Endothelial cell (in vitro differentiated cells): ENCODE measurements at places on chromosomes 3 and 15.

- no peak for DNase-seq
These were observed 108.1 kb downstream of the PDZRN3 start for GRCh38 chr3:73516631-73517030.

DNA sequence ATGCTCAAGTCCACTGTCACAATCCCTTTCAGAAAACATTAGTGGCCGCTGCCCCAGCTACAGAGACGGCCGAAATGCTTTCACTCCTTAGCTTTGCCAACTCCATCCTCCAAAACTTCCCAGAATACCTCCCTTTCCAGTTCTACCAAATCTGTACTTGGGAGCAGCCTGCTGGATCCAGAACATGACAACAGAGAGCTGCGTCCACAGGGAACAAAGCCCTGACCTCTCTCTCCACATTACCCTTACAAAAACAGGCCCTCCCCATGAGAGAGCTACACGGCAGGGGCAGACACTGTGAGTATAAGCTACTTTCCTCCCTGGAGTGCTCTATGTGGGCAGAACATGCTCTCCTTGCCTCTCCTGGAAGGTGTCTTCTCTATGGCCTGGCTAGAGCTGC, 6.3 kb downstream of the RBM15B start:
- DNase-seq, result no peak

DNA sequence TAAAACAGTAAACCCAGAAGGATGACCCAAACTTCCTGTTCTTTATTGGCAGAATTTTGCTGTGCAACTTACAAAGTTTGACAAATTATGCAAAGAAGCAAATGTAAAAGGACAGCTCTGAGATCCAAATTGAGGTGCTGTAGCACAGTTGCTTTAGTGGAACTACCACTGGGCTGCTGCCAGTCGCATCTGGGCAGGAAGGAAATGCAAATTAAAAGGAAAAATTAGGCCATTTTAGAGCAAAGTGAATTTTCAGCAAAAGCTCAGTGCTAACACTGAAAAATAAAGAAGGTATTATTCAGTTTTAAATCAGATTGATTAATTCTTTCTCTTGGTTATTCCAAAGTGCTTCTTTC, 104.5 kb downstream of the ZMAT3 start:
- DNase-seq, result no peak

DNA sequence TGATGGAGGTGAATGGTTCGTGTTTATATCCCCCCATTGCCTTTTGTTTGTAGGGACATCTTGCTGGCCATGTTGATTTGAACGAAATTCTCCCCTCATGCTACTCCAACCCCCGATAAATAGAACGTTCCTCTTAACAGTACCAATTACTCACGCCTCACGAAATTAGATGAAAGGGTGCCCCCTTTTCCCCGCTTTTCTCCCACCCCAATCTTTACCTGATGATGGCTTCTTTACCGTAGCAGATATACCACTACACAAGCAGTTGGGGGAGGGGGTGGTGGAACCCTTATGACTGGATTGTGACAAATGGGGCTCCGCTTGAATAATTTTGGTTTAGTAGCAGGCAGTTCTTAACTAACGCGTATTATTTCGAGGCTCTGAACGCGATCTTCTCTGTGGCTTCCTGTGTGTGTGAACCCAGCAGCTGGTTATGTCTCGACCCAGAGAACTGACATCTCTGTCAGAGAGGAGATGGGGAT, 1.1 kb downstream of the PIAS1 start:
- DNase-seq, result peak; percentile 19

- DNase-seq, result no peak
These were observed 55.0 kb downstream of the RHCG start for GRCh38 chr15:89441295-89441812.

DNA sequence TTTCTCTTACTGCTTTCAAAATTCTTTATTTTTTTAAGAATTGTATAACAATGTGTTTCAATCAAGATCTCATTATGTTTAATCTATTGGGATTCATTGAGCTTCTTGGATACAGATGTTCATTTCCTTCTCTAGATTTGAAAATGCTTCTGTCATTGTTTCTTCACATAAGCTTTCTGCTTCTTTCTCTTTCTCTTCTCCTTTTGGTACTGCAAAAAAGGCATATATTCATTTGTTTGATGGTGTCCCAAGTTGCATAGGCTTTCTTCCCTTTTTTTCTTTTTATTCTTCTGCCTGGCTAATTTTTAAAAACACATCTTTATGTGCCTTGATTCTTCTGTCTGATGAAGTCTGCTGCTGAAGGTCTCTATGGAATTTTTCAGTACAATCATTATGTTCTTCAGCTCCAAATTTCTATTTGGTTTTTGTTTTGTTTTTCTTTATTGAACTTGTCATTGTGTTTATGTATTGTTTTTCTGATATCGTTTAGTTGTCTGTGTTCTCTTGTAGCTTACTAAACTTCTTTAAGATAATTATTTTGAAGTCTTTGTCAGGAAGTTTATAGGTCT, 88.9 kb downstream of the DTWD1 start:
- no peak for DNase-seq

GRCh38 chr3:16359331-16359730, 94.3 kb downstream of the OXNAD1 start:
- DNase-seq, result no peak

- no peak for DNase-seq
These were observed 7.8 kb downstream of the THBS1 start for GRCh38 chr15:39588531-39589192.

GRCh38 chr15:68177742-68178141, 27.4 kb downstream of the CALML4 start:
- DNase-seq, result no peak

- no peak for DNase-seq
These were observed 13.0 kb downstream of the ST3GAL6 start for GRCh38 chr3:98776140-98776493.

DNA sequence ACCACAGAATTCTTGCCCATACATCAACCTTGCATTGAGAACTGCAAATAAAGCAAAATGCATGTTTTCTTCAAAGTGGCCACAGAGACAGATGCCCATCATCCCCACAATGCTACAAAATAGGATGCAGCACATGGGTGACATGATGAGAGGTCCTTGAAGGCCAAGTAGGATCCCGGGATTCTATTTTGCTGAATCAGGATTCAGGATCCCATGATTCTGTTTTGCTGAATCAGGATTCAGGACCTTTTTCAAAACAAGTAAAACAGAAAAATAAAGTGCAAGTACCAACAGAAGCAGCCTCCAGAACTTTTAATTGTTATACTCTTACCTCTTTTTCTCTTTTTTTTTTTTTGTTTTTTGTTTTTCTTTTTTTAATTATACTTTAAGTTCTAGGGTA, 242.1 kb upstream of the NR2E3 start:
- DNase-seq, result no peak

- no peak for DNase-seq
These were observed 119.3 kb upstream of the CHD2 start for GRCh38 chr15:92780843-92781242.

DNA sequence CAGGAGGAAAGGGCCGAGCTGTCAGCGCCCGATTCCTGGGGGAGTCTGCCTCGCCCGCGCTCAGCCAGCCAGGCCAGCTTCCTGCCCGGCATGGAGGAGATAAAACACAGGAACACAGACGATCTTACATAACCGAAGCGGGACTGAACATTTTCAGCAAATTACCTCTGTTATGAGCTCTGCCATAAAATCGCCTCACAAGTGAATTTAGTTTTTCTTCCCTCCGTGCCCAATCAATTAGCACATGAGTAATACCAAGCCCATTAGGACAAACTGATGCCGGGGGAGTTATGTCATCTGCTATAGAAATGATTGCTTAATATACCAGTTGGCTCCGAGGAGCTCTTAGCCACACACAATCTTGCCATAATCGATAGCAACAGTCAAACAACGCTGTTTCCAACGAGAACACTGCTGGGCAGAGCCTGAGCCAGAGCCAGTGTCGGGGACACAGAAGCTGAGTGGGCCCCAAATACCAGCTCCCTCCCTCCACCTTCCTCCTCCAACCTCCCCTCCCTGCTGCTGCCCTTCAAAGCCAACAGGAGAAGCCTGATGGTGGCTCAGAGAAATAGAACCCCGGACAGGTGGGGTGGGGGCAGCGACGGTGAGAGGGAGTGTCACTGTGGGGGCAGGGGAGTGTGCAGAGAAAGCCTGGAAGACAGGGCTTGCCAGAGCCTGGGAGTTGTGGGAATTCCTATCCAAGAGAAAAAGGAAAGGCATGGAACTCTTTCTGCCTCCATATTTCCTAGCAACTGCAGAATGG, 279.4 kb upstream of the TLE3 start:
- DNase-seq, result peak; percentile 61

GRCh38 chr3:76300746-76301145, 515.4 kb upstream of the ZNF717 start:
- DNase-seq, result no peak

DNA sequence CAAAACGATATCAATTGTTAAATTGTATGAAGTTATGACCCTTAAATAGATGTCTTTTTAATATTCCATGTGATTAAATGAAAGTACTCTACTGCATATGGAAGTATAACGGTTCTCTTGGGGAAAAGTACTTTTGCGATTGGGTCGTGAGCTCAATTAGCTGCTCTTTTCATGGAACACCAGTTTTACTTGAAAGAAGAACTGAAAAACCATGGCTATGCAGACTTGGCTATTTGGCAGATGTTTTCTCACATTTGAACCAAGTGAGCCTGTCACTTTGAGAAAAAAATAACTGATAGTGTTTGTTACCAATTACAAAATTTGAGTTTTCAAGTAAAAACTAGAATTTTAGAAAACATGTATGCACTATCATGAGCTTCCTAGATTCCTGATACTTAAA, 5.9 kb upstream of the INAFM2 start:
- no peak for DNase-seq

GRCh38 chr3:73572368-73572767, 52.4 kb downstream of the PDZRN3 start:
- no peak for DNase-seq

GRCh38 chr3:71512544-71512943, 71.0 kb downstream of the FOXP1 start:
- DNase-seq, result no peak

DNA sequence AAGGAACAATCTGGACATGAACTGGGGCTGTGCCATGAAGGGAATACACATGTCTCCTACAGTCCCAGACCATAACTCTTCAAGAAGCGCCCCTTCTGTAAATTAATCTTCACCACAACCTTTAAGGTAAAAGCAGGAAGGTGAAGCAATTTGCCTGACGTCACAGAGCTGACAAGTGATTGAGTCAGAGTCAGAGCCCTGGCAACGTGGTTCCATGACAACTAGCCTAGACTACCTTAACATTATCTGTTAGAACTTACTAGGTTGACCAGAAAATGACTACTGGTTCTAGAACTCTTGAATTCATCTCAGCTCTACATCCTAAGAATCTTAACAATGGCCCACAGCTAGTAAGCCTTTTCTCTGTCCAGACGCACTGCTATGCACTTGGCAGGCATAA, 124.6 kb downstream of the NTRK3 start:
- no peak for DNase-seq

- DNase-seq, result no peak
These were observed 773 bp upstream of the DISP2 start for GRCh38 chr15:40357246-40357645.

GRCh38 chr15:56236197-56236596, 7.5 kb downstream of the RFX7 start:
- DNase-seq, result no peak

DNA sequence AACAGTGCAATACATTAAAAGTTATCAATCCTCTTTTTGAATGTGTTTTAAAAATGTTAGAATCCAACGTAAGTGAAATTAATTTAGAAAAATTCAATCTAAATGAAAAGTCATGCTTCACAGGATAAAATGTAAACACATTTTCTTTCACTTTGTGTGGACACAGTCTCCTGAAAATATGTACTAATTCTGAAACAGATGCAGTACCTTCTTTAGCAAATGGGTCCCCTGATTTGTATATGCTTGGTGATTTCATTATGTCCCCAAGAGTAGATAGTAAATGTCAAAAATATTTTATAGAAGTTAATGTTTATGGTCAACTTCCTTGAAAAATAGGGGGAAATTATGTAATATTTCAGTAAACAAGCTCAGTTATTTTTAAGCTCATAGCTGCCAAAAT, 28.9 kb downstream of the FOXP1 start:
- DNase-seq, result no peak

DNA sequence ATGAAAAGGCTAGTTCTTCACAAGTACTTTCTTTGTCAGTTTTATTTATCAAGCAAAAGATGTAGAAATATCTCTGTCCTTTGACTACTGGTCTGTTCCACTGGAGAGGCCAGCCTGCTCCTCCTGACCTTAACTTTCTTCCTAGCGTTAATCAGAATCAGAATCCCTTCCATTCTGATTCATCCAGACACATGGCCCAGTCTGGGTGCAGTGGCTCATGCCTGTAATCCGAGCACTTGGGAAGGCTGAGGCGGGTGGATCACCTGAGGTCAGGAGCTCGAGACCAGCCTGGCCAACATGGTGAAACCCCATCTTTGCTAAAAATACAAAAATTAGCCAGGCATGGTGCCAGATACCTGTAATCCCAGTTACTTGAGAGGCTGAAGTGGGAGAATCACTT, 32.0 kb upstream of the MANF start:
- no peak for DNase-seq

GRCh38 chr15:70466895-70467529, 296.3 kb downstream of the UACA start:
- peak; percentile 56 for DNase-seq

GRCh38 chr3:7249493-7250076, 388.7 kb downstream of the GRM7 start:
- DNase-seq, result no peak

DNA sequence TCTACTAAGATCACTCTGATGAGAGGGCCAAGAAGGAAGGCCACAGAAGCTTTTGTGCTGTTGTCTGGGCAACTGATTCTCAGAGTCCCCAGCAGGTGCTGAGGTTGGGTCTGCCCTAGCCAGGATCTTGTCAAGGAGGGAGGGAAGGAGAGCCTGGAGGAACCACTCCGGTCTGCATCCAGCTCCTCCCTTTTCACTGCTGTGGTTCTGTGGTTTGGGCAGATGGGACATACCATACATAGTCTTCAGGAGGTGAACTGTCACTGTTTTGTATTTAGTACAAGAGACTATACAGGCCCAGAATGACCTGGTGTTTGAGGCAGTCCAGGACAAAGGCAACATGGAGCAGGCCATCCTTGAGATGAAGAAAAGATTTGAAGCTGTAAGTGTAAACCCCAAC, 21.9 kb downstream of the C3orf62 start:
- no peak for DNase-seq

DNA sequence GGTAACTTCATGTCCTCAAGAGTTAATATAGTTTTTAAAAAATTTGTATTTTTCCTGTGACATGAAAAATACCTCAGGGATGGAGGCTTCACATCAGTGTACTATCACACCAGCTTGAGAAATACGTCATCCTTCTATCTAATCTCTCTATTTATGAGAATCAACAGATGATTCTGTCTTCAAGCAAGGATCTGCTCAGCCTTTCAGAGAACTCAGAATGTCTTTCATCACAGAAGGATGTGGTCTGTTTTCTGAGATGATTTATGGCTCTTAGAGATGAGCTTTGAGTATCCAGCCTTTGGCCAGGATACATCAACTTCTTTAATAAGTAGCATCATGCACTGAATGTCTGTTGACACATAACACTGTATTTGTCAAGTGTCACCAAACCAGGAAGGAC, 193.9 kb downstream of the DTWD1 start:
- DNase-seq, result no peak

GRCh38 chr3:62554264-62554799, 181.0 kb upstream of the FEZF2 start:
- DNase-seq, result peak; percentile 20
